ENCODE measurements at places on chromosomes 1 and 21. TPM values are rescaled to one million over a fixed set of nuclear protein-coding genes. Genes with fewer than 3 reads are reported as not detected.

KCNE2 gene
- not detected for total RNA-seq

AMY2A gene
- not detected for total RNA-seq

SNX7 gene
- 47.0 TPM for total RNA-seq

NCSTN gene
- 91.4 TPM for total RNA-seq

C4BPB gene
- 0.28 TPM for total RNA-seq
